ENCODE measurements at places on chromosomes 2 and 18.

GRCh38 chr2:146003337-146003736 lies 1483.4 kb upstream of the ZEB2 start:
- no peak for DNase-seq

DNA sequence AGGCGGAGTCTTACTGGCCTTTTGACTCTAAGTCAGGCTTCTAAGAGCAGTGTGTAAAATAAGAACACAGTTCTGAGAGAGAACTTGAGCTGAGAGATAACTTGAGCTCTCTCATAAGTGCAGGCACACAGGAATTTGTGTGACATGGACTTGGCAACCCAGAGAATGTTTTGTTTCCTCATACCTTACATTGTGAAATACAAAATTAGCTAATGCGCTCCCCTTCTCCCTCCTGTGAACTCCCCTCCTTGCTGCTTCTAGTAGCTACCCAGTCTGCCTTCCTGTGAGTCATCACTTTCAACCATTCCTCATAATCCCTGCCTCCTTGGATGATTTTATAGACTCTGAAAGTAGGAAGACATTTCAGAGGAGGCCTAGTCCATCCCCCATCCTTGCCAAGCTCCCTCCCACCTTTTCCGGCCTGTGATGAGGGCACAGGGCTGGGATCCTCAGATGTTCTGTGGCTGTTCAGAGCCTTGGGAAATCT lies 22.6 kb downstream of the FER1L5 start:
- no peak for DNase-seq

- no peak for DNase-seq
These were observed 33.6 kb downstream of the TWIST2 start for GRCh38 chr2:238881353-238882081.

- DNase-seq: no peak
These were observed 158.9 kb downstream of the LRRTM4 start for GRCh38 chr2:77363277-77363676.

DNA sequence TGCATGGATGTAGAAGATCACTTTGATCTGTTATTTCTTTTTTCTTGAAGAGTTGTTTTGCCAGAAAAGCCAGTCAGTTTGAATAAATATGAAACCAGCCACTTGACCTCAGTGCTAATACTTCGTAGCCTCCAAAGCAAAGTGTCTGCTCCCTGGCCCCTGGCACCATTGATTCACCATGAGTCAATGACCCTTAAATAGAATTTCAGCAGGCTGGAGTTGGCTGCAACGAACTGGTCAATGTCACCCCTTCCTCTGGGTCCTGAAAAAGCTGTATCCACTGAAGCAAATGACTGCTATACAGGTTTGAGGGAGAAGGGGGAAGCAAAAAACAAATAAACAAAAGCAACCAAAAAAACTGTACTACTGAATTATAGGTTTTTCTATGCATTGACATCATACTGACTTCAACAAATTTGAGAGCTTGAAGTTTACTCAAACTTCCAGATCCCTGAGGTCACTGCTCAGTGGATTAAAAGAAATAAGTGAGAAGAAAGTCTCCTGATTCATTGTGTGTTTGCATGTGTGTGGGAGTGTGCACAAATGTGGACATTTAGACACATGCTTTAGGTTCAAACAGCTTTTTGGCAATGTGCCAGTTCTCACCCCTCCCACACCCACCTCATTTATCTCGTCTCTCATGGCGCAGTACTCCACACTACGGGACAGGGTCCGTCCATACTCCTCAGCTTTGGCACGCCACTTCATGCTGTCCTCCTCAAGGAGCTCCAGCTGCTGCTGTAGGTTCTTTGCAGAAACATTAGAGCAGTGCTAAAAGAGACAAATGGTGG lies 58.1 kb upstream of the TTN start:
- no peak for DNase-seq

Data from stimulated activated CD4-positive, alpha-beta T cell treated with anti-CD3 and anti-CD28 coated beads, TNF-alpha, amount 100 ng/mL, for 24 hours (primary cell).